ENCODE measurements at places on chromosomes 3 and 15.

- DNase-seq = no peak
Observed at GRCh38 chr3:46196261-46196957, 11.7 kb downstream of the CCR1 start.

- DNase-seq = no peak
Observed at GRCh38 chr3:9332250-9333030, 30.4 kb upstream of the THUMPD3 start.

DNA sequence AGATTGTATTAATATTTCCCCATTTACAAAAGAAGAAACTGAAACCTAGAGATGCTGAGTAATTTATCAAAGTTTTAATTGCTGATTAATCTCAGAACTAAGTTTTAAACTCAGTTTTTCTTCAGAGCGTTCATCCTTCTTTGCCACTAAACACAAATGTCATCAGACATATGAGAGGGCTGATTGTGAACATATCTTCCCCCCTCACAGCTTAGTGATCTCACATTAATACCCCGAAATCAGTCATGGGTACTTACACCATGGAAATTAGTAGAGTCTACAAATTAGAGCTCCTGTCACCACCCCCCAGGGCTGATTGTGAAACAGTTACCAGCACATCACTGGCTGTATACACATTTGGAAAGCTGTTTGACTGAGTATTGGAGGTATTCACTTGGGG lies 189.3 kb upstream of the SGO1 start:
- no peak for DNase-seq

GRCh38 chr3:122356402-122356801 lies 26.6 kb downstream of the MIX23 start:
- DNase-seq = no peak

GRCh38 chr3:129020691-129021090 lies 19.6 kb downstream of the EFCC1 start:
- peak; percentile 58 for DNase-seq

DNA sequence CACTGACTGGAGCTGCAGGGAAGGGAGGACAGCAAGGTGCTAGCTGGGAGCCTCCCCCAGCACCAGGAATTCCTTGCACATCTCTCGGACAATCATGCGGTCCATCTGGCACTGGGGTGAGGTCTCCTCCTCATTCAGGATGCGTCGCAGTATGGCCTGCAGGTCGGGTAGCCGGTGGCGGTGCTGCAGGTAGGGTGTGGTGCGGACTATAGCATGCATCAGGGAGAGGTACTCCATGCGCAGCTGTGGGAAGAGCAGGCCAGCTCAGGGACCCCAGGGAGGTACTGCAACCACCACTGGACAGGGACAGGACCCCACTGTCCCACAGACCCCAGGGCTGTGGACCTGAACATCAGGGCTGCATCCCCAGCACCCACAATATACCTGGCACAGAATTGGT lies 11.2 kb downstream of the NCKIPSD start:
- DNase-seq = no peak

DNA sequence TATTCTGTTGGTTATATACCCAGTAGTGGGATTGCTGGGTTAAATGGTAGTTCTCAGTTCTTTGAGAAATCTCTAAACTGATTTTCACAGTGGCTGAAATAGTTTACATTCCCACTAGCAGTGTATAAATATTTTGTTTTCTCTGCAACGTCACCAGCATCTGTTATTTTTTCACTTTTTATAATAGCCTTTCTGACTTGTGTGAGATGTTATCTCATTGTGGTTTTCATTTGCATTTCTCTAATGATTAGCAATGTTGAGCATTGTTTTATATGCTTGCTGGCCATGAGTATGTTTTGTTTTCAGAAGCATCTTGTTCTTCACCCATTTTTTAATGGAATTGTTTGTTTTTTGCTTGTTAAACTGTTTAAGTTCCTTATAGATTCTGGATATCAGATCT lies 612.7 kb upstream of the SGO1 start:
- no peak for DNase-seq

DNA sequence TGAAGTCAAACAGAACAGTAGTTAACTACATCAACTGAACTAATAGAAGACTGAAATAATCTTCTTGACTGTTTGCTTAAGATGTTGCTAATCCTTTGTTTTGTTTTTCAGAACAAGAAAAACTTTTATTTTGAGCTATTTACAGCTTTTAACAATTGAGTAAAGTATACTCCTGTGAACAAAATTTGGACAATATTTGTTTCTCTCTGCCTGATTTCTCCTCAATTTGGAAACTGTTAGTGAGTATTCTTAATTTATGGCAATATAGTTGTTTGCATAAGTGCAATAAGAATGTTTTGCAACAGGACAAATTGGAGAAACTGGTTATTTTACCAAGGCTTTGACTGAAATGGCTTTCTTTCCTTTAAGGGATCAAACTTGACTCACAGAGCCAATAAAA lies 36.5 kb upstream of the ENTPD3 start:
- no peak for DNase-seq

DNA sequence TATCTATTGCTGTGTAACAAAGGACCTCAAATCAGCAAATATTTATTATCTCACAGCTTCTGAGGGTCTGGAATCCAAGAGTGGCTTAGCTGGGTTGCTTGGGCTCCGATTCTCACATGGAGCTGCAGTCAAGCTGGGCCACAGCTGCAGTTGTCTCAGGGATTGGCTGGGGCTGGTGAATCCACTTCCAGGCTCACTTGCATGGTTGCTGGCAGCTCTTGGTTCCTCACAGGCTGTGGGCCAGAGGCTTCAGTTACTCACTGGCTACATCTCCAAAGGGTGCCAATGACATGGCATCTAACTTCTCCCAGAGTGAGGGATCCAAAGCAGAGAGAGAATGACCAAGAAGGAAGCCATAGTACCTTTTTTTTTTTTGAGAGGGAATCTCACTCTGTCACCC lies 13.9 kb upstream of the SYNM start:
- no peak for DNase-seq

DNA sequence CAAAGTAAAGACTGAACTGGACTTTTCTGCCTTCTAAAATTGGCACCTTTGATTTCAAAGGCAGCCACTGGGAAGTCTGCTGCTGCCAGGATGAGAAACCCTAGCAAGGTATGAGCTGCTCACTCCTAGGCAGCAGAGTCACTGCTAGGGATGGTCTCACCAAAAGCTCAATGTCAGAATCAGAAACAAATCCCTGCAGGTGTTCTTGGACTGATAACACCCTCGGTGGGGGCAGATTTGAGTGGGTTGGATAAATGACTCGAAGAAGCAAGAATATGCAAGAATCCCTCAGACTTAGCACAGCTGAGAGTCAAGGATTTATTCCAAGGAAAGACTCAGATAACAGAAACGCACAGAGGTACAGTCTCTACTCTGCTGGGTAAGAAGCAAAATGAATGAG lies 90.4 kb downstream of the PRICKLE2 start:
- no peak for DNase-seq

GRCh38 chr3:180183346-180183745 lies 146.6 kb upstream of the PEX5L start:
- DNase-seq = no peak

GRCh38 chr15:75209289-75209676 lies 7.6 kb downstream of the C15orf39 start:
- no peak for DNase-seq

GRCh38 chr3:148265841-148266240 lies 431.9 kb upstream of the AGTR1 start:
- no peak for DNase-seq

- DNase-seq = no peak
Observed at GRCh38 chr15:41501931-41502794, 8.5 kb downstream of the ITPKA start.

DNA sequence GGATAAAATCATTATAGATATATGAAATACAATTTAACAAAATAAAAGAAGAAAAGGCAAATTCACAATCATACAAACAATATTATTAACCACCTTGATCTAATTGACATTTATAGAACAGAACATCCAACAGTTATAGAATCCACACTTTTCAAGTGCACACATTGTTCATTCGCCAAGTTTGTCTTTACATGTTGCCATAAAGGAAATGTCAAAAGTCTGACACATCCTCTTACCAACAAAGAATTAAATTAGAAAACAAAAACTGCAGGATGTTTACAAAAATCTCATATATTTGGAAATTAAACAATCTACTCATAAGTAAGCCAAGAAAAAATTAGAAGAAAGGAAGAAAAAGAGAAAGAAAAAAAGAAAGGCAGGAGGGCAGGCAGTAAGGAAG lies 909.2 kb upstream of the EPHA6 start:
- DNase-seq = no peak

- no peak for DNase-seq
Observed at GRCh38 chr15:58731756-58732535, 17.6 kb downstream of the ADAM10 start.

- DNase-seq = no peak
Observed at GRCh38 chr3:112623213-112623612, 17.7 kb downstream of the CCDC80 start.

- no peak for DNase-seq
Observed at GRCh38 chr3:149781211-149781610, 11.1 kb downstream of the ANKUB1 start.

DNA sequence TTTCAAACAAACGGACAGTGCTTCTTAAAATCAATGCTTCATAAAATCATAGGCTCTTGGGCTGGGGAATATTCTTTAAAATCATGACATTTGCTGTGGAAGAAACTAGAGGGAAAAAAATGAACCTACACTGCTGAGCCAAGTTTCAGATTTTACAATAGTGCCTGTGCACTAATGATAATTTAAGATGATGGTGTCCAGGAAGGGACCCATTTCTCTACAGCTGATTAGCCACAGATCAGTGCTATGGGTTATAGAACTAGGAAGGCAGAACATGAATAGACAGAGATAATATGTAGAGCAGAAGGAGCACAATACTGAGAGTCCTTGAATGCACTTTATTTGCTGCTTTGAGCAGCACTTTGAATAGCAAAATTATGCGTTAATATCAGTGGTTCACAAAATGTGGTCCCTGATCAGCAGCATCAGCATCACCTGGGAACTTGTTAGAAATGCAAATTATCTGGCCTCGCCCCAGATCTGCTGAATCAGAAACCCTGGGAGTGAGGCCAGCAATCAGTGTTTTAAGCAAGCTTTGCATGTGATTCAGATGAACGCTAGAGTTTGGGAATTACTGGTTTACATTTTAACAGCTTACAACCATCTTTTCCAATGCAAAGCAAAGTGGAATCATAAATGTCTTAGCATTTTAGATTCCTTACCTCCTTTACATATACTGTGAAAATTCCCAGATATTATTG lies 135.8 kb upstream of the ANKRD28 start:
- DNase-seq = no peak

DNA sequence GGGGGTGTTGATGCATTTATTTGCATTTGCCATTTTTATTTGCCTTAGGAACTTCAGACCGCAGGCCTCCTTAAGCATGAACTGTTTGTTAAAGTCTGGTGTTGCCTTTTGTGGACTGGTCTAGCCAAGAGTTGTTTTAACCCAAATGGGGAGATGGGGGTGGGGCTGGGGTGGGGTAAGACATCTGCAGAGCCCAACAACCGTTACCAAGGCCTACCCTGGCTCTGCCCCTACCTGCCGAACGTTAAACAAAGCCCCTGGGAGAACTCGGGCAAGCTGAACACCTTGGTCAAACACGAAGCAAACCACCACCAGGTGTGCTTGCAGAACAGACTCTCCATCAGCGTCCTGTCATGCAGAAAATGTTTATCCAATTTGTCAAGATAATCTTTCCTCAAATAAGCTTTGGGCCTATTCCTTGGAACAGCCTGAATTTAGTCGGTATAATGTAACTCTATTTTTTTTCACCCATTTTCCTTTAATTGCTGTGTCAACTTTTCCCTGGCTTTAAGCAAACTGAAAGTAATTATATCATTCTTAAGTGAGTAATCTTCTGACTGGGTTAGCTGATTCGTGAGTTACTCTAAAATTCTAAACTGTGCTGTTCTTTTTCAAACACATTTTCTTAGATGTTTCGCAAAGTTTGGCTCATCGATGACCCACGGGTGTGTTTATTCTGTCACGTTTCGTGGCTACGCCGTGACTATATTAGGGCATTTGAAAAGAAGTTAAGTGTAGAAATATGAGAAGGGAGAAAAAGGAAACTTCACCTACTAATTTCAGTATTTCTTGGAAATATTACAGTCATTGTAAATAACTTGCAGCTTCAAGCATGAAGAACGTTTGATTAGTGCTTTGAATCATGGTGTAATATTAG lies 127.6 kb downstream of the SOX2 start:
- DNase-seq = no peak

DNA sequence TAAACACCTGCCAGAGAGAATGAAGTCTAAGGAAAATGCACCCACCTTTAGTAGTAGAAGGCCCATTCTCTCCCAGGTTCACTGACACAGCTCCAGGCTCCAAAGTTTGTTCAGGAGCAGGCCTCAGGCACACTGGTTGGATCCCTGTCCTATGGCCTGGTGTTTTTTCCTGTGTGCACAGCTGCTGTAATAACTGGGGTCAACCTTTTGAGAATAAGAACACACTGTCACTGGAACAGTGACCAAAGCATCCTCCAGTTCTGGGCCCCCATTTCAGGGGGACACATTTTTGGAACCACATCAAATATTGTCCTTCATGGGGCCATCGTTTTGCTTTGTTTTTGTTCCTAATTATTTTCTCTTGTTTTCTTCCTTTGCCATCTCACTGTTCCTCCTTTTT lies 95.8 kb downstream of the ARNT2 start:
- DNase-seq = no peak

DNA sequence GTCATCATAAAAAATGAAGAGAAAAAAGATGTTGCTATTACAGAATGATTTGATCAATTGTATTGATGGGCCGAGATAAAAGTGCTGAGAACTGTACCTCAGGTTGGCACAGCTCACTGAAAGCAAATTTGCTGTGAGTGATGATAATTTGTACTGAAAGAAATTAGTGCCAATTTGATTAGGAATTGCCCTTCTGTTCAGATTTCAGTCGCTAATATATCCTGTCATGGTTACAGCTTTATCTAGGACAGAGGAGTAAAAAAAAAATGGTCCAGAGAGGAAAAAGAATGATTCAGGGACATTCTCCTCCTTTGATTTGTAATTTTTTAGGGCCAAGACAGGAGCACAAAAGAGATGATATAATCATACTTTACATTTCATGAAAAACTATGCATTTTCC lies 1264.2 kb downstream of the ROBO2 start:
- no peak for DNase-seq

GRCh38 chr3:179158336-179159039 lies 10.3 kb downstream of the PIK3CA start:
- DNase-seq = no peak

DNA sequence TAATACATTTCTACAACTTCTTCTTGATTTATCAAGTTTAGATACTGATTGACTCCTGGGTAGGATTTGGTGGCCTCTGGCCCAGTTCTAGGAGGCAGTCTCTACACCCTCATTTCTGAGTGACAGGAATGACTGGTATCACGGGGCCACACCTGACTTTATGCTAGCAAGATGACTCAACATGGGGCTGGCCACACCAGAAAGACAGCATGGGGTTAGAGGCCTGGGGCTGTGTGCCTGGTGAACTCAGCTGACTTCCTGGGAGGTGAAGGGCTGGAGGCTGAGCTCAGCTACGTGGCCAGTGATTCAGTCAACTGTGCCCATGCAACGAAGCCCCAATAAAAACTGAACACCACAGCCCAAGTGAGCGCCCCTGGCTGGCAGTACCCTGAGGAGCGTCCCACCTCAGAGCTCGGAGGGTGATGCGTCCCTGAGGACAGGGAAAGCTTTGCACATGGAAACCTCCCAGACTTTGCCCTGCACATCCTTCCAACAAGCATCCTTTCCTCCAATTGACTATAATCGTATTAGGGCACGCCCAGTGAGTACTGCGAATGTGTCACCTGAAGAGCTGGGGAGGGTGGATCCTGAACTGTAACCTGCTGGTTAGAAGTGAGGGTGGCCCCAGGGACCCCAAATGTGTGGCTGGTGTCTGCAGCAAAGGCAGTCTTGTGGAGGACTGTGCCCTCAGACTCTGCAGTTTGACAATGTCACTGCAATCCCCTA lies 57.2 kb downstream of the NIPA2 start:
- DNase-seq = no peak
